ENCODE measurements at places on chromosomes 7 and 10. TPM values are rescaled to one million over a fixed set of nuclear protein-coding genes. Genes with fewer than 3 reads are reported as not detected.
A peak's percentile ranks its signal among the peaks of the same experiment; 100 is the strongest.

- DNase-seq, result no peak
Measured at GRCh38 chr7:73865738-73866445, 4.9 kb downstream of the TMEM270 start.

DNA sequence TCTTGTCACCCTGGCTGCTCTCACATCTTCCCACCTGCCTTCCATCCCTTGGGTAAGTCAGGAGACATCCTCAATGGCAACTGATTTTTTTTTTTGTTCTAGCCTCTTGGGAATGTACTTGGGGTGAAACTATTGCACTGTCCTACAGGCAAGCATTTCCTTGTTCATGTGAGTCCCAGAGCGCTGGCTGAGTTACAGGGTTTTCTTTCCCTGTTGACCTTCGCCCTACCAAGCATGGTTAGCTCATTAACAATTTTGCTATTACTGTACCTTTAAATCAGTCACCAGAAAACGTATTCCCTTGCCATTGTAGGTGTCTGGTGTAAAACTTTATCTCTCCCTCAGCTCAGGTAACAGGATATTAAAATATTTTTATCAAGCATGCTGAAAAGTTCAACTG, 98.9 kb downstream of the PRLHR start:
- no peak for DNase-seq

GRCh38 chr10:4633186-4633585, 192.8 kb upstream of the AKR1E2 start:
- DNase-seq, result no peak

Gene SFTPD
- 0.60 TPM for total RNA-seq

DNA sequence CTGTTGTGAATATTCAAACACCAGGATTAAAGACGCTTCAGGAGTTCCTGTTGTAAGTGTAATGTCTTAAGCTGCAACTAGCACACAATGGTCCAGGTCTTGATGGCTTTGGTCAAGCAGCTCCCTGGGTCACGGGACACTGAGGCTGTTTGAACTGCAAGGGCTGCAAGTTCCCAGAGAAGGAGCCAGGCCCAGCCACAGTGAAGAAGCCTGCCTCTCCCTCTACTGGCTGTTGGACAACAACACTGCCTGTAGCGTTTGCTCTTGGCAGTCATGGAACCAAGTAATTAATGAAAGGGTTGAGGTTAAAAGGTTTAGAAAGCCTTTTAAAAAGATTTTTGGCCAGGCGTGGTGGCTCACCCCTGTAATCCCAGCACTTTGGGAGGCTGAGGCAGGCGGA, 31.9 kb upstream of the GUSB start:
- DNase-seq, result no peak

DNA sequence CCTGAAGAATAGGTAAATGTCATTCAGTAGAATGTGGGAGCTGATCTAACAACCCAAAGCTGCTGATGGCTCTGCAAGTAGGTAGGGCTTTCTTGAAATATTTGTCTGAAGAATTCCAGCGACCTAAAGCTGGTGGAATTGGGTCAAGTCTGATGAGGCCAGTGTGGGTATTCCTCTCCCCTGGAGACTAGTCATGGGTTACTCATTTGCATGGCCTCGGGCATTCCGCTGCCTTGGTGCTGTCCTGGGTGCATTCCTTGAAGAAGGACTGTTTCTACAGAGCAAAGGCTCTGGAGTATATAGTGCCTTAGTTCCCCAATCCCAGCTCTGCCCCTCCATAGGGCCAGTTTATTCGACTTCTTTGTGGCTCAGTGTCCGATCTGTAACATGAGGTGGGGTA, 19.2 kb downstream of the PDK4 start:
- DNase-seq, result no peak

DNA sequence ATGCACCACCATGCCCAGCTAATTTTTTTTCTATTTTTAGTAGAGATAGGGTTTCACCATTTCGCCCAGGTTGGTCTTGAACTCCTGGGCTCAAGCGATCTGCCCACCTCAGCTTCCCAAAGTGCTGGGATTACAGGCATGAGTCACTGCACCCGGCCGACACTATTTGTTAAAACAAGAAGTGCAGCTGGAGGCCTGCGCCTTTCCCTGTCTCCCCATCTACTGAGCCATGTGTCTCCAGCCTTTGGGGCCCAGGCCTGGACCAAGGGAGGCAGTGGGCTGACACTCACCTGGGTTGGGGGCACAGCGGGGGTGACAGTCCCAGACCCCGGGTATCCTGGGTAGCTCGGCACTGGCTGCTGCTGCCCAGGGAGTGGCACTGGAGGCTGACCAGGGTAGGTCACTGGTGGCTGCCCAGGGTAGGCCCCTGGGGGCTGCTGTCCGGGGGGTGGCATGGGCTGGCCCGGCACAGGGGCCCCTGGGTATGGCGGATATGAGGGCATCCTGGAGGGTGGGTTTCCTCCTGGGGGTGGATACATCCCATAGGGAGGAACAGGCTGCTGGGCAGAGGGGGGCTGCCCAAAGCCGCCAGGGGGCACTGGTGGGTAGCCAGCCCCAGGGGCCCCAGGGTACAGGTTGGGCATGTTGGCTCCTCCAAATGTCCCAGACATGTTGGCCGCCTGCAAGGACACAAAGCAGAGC, 36.3 kb downstream of the PLAC9 start:
- DNase-seq, result no peak

DNA sequence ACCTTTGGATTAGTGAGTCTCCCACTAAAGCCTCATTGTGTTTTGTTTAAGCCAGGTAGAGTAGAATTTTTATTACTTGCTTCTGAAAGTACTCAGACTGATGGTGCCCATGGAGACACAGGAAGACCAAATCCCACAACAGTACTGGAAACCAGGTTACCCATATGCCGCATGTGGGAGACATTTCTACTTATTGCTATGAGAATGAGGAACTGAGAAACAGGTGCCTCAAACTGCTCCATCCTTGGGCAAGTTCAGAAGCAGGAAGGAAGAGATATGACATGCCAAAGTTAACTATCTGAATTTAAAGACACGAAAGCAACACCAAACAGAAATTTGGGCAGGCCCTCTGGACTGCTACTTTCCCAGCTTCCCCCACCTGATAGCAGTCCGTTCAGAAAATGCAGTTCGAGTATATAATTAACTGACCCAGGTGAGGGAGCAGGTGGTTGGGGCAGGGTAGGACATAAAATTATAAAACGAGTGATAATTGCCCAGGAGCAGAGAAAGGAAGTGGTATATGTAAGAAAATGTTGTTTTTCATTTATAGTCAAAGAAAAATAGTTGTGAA, 382.3 kb upstream of the MTPN start:
- DNase-seq, result no peak

- DNase-seq, result no peak
Measured at GRCh38 chr10:100101192-100102076, 19.8 kb upstream of the CPN1 start.

DNA sequence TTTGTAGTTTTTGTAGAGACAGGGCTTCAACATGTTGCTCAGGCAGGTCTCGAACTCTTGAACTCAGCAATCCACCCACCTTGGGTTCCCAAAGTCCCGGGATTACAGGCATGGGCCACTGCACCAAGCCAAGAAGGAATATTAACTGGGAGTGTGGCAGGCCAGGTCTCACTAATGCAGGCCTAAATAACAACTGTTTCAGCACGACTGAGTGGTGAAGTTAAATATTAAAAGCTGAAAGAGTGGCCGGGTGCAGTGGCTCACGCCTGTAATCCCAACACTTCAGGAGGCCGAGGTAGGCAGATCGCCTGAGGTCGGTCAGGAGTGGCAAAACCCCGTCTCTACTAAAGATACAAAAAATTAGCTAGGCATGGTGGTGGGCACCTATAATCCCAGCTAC, 21.1 kb downstream of the CHUK start:
- DNase-seq, result no peak

DNA sequence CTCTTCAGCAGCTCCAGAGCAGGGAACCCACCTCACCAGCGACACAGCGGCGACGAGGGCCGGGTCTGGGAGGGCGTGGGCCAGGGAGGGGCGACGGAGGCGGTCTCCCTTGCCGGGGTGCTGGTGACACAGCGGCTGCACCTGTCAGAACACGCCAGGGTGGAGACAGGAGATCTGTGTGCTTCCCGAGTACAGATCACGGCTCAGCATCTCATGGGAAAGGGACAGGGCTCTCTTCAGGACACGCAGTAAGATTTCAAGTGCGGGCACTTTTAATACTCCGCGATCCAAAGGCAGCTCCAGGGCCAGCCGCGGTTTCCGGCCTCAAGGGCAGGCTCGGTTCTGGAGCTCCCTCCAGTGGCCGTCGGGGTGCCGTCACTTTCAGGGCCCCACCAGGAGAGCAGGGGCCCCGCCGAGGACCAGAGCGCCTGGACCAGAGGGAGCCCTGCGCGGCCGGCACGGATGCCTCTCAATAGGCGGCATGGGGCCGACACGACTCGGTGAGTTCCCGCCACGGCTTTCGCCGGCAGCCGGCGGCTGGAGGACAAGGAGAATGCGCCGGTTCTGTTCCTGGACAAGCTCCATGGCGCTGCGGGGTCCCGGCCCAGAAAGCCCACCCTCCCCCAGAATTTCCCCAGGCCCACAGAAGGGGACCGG, 21.4 kb downstream of the GPR146 start:
- peak; percentile 93 for DNase-seq

DNA sequence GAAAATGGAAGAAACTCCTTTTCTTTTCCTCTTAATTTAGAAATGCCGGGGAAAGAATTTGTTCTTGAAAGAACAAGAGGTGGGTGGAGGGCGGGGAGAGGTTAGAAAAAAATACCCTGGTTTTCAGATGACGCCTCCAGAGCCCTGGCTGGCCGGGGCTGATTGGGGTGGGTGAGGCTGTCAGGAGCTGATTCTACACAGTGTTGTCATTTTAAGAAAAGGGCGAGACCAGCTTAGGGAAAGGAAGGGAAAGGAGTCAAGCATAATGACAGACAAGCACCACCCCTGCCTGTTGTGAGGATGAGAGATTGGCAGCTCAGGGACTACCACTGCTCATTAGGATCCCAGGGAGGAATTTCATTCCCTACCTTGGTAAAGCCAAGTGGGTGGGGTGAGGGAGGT, 9.9 kb upstream of the FAM180A start:
- no peak for DNase-seq

DNA sequence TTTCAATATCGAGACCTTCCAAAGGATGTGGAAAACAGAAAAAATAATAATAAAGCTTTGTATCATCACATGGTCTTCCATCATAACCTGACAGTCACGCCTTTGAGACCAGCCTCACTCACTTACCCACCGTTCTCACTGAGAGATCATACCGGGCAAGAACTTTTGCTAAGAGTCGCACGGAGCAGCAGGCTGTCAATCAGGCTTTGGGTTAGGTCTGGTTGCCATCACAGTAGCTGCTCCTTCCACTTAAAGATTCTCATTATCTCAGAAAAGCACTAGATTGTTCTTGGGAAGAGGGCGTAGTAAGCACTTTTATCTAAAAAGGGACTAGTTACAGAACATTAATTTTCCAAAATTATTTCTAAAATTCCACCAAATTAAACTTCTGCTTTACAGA, 2.0 kb downstream of the RELN start:
- no peak for DNase-seq

Gene TLX1
- not detected for total RNA-seq

Gene ARL4A
- 11.0 TPM for total RNA-seq

DNA sequence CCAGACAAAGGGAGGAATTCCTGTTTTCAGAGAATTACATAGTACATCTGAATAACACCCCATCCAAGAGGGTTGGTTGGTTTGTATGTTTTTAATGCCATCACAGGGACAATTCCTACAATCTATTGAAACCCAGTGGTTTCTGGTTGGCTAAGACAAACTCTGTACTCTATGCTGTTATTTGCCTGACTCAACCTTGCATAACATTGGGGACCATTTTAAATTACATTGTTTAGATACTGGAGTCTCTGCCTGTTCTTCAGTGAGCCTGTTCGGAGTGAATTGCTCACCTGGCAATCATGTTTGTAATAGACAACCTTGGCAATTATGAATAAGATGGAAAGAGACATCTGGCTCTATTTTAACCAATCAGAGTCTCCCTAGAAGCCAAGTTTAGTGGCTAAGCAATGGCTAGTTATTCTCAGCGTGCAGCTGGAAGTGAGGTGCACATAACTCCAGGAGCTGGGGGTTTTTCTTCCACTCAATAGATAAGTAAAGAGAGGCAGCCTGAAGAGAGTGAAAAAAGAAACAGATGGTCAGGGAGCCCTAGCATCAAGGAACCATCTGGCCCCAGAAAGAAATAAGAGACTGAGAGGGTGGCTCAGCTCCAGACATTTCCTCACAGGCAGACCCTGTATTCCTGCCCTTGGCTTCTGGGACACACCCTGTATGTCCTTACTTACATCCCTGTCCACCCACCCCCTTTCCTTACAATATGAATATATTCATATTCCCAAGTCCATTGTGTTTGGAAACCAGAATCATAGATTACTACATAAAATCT, 21.2 kb upstream of the SLC35G1 start:
- DNase-seq, result no peak

Gene COBL
- not detected for total RNA-seq

DNA sequence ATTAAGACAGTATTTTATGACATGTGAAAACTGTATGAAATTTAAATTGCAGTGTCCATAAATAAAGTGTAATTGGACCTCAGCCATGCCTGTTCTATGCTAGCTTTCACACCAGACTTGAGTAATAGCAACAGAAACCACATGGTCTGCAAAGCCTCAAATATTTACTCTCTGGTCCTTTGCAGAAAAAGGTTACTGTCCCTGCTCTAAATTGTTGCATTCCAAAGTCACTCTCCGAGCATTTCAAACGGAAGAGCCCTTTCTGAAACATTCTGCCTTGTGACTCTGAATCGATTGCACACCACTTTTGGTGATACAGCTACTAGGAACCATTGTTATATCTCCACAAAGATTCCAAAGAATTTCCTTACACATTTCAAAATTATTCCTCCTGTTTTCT, 81.0 kb upstream of the STK17A start:
- DNase-seq, result no peak

DNA sequence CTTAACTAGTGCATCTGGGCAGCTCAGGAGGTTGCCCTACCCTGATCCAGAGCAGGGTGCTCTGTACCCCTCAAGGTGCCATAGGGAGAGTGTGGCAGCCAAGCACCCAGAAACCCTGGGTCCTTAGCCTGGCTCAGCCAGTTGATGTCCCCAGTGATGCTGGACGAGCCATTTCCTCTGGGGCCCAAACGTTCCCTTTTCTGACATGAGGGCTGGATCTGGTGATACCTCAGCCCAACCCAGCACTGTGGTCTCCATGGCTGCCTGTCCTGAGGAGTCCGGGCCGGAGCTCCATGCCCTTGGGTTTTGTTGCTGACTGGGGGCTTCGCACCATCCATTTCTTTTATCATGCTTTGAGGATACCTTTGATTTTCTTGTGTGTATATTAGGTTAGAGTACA, 87.9 kb upstream of the IKZF1 start:
- DNase-seq, result no peak

GRCh38 chr7:74284781-74285259, 4.4 kb upstream of the CLIP2 start:
- DNase-seq, result no peak

Gene C10orf62
- total RNA-seq, result not detected

- no peak for DNase-seq
Measured at GRCh38 chr7:15130666-15131541, 228.4 kb upstream of the DGKB start.

- DNase-seq, result no peak
Measured at GRCh38 chr7:90563286-90563685, 32.8 kb upstream of the CDK14 start.
